Astrocyte (in vitro differentiated cells and primary cell): ENCODE measurements at places on chromosomes 12 and 14.
A peak's percentile ranks its signal among the peaks of the same experiment; 100 is the strongest.

GRCh38 chr12:75724928-75725312 lies 213.5 kb upstream of the KRR1 start:
- peak overlapping the region; percentile 68 for H3K27ac ChIP-seq
- H3K27me3 ChIP-seq: no peaks in the 10 kb centered on the region
- peaks cover 43% of the 10 kb centered on the region for H3K4me1 ChIP-seq
- peak; percentile 85 for DNase-seq
- no peaks in the 10 kb centered on the region for H3K36me3 ChIP-seq
- H3K4me3 ChIP-seq: no peak overlapping the region

DNA sequence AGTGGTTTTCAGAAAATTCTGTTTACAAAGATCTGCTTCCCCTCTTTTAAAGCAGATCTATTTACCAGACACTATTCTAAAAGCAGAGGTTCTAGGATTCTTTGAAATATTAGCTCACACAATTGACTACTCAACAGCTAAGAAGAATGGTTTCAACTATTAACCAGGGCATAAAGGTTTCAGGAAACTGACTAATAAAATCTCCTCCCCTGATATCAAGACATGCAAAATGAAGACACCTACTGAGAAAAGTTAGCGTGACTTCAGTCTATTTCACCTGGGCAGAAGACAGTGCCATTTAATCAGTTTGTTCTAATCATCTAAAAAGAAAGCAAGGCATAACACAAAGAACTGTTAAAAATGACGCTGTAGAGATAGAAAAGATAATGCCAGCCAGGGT lies 22.2 kb downstream of the DAD1 start:
- DNase-seq: no peak
- no peak overlapping the region for H3K27ac ChIP-seq
- H3K4me3 ChIP-seq: no peak overlapping the region
- H3K4me1 ChIP-seq: peaks cover 9% of the 10 kb centered on the region

GRCh38 chr12:21912318-21912717 lies 28.9 kb downstream of the ABCC9 start:
- H3K4me1 ChIP-seq: peaks cover 5% of the 10 kb centered on the region
- H3K4me3 ChIP-seq: no peak overlapping the region
- no peak overlapping the region for H3K27ac ChIP-seq
- H3K36me3 ChIP-seq: no peaks in the 10 kb centered on the region

DNA sequence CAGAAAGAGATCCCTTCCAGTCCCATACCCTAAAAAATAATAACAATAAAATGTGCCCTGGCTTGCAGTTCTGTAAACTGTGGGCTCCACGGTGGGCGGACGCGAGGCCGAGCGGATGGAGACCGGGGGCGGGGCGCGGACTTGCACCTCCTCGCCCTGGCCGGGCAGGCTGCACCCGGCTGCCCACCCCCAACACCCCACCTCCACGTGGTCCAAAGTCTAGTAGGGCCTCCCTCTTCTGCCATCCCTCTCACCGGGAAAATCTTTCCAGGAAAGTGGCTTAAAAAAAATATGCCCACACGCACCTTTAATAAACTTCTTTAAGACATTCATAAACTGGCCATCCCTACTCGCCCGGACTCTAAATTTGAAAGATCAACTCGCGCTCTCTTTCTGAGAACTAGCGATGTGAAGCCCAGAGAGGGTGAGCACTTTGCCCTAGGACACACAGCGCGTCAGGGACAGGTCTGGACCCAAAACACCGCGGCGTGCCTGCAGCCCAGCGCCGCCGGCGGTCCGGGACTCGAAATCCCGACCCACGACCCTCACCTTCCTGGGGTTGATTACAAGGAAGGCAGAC lies 1.9 kb upstream of the BCL11B start:
- H3K4me3 ChIP-seq: peak overlapping the region; percentile 29
- no peak overlapping the region for H3K27ac ChIP-seq
- peaks cover 48% of the 10 kb centered on the region for H3K27me3 ChIP-seq
- peaks cover 17% of the 10 kb centered on the region for H3K4me1 ChIP-seq
- no peaks in the 10 kb centered on the region for H3K36me3 ChIP-seq

DNA sequence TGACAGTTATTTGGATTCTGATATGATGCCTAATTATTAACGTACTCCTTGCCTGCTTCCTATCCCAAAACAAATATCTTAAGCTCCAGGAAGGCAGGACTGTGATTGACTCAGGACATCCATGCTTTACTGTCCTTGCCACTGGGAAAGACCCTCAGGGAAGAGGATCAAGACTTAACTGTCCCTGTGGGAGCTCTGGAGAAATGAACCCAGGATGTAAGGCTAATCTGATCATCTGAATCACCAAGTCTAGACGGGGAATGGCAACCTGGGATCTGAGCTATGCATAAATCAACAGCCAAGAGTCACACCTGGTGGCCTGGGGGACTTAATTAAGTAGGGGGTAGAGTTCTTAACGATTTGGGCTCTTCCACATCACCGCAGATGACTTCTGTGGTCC lies 153.2 kb upstream of the BCL2L14 start:
- H3K4me3 ChIP-seq: no peak overlapping the region
- no peak for DNase-seq
- peaks cover 3% of the 10 kb centered on the region for H3K27me3 ChIP-seq
- H3K4me1 ChIP-seq: no peaks in the 10 kb centered on the region
- no peak overlapping the region for H3K27ac ChIP-seq

DNA sequence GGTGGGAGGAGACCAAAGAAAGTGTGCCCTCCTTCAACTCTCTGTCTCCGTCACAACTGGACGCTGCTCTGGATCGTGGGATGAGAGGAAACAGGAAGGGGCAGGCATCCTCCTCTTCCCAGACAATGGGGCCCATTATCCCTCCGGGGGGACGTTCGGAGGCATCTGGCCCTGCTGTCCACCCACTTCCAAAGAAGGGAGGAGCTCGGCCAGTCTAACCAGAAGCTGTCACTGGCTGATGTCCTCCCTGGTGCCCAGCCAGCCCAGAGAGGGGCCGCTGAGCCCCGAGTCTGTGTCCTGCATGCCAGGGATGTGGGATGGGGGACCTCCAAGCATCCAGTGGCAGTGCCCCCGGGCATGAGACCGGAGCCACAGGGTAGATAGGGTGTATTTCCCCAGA lies 39.8 kb upstream of the MEG3 start:
- no peaks in the 10 kb centered on the region for H3K4me1 ChIP-seq
- H3K27me3 ChIP-seq: no peaks in the 10 kb centered on the region
- H3K4me3 ChIP-seq: no peak overlapping the region
- DNase-seq: no peak
- H3K36me3 ChIP-seq: no peaks in the 10 kb centered on the region
- H3K27ac ChIP-seq: no peak overlapping the region

- peak overlapping the region; percentile 85 for H3K27ac ChIP-seq
- H3K4me3 ChIP-seq: no peak overlapping the region
- no peaks in the 10 kb centered on the region for H3K27me3 ChIP-seq
- peaks cover 8% of the 10 kb centered on the region for H3K36me3 ChIP-seq
- DNase-seq: peak; percentile 45
Measured at GRCh38 chr12:27965966-27966365, 6.6 kb downstream of the PTHLH start.

DNA sequence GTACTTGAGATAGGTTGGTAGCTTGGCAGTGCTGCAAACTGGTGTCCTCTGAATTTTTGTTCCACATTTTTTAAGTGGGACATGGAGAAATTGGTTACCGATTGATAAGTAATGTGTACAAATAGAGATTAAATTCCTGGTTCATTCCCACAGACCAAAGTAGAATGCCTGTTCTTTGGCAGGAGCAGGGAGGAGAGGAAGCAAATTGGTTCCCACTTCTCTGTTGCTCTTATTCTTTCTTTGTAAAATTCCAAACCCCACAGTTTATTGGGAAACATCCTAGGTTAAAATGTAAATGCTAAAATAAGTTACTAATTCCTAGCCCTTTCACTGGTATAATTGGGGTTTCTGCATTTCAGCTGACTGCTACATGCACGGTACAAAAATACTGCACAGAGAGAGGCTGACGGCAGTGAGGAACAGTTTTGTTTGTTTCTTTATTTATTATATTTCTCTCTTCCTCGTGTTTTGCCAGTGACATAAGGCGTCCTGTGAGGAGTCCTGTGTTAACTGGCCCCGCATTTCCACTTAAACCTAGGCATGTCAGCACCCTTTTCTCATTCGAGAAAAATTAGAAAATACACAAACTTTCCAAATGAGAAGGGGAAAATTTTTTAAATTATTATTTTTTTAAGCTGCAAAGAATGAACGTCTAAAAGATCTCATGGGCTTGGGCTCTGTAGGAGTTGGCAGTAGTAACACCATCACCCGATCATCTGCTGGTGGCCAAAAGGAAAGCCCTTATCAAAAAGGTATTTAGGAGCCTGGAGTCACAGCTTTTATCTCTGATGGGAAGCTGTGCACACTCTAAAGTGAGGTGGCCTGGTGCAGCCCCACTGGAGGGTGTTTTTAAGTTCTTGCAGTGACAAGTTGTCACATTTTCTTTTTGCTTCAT lies 25.4 kb upstream of the BCL7A start:
- no peak overlapping the region for H3K4me3 ChIP-seq
- no peak for DNase-seq
- H3K27ac ChIP-seq: no peak overlapping the region
- H3K27me3 ChIP-seq: no peaks in the 10 kb centered on the region

GRCh38 chr12:57730336-57731067 lies 8.0 kb downstream of the AGAP2 start:
- H3K27ac ChIP-seq: no peak overlapping the region
- no peaks in the 10 kb centered on the region for H3K36me3 ChIP-seq
- H3K4me3 ChIP-seq: no peak overlapping the region
- no peak for DNase-seq
- peaks cover 7% of the 10 kb centered on the region for H3K4me1 ChIP-seq

GRCh38 chr14:70654632-70655031 lies 12.9 kb downstream of the TTC9 start:
- H3K4me1 ChIP-seq: no peaks in the 10 kb centered on the region
- no peaks in the 10 kb centered on the region for H3K36me3 ChIP-seq
- no peak overlapping the region for H3K27ac ChIP-seq
- DNase-seq: no peak
- peaks cover 3% of the 10 kb centered on the region for H3K27me3 ChIP-seq

GRCh38 chr12:92359581-92360209 lies 214.0 kb upstream of the BTG1 start:
- H3K36me3 ChIP-seq: no peaks in the 10 kb centered on the region
- DNase-seq: no peak
- no peaks in the 10 kb centered on the region for H3K27me3 ChIP-seq

GRCh38 chr14:94682061-94682516 lies 69.9 kb downstream of the SERPINA3 start:
- DNase-seq: no peak
- H3K4me1 ChIP-seq: no peaks in the 10 kb centered on the region
- H3K4me3 ChIP-seq: no peak overlapping the region
- H3K36me3 ChIP-seq: no peaks in the 10 kb centered on the region
- H3K27ac ChIP-seq: no peak overlapping the region
- no peaks in the 10 kb centered on the region for H3K27me3 ChIP-seq

DNA sequence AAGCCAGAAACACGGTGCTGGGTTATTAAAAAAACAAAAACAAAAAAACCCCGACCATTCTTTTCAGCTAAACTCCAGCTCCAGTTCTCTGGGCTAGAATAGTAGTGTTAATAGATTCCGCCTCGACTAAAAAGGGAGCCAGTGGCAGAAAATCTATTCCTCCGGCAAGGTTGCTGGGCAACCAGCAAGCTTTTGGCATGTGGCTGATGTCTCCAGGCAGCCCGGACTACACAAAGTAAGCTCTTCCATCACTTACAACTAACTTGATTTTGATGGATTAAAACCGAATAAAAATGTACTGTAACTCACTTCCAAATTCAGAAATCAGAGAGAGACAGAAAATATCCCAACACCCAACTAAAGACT lies 126.4 kb upstream of the FOXN3 start:
- H3K27me3 ChIP-seq: no peaks in the 10 kb centered on the region
- H3K27ac ChIP-seq: peak overlapping the region; percentile 6
- no peak overlapping the region for H3K4me3 ChIP-seq
- peaks cover 38% of the 10 kb centered on the region for H3K4me1 ChIP-seq
